Tibial nerve (tissue), 4 donors: ENCODE measurements at places on chromosomes 5 and 9. TPM values are rescaled to one million over a fixed set of nuclear protein-coding genes. Genes with fewer than 3 reads are reported as not detected.

GRCh38 chr5:155068616-155069100 is 55.1 kb downstream of the KIF4B start:
- DNase-seq, result no peak

GRCh38 chr5:12277504-12278192 is 373.4 kb upstream of the CTNND2 start:
- DNase-seq, result no peak

- no peak for DNase-seq
Measured at GRCh38 chr5:37665889-37666288, 174.0 kb downstream of the GDNF start.

- no peak for DNase-seq
Measured at GRCh38 chr5:168917947-168918600, 338.9 kb upstream of the PANK3 start.

DNA sequence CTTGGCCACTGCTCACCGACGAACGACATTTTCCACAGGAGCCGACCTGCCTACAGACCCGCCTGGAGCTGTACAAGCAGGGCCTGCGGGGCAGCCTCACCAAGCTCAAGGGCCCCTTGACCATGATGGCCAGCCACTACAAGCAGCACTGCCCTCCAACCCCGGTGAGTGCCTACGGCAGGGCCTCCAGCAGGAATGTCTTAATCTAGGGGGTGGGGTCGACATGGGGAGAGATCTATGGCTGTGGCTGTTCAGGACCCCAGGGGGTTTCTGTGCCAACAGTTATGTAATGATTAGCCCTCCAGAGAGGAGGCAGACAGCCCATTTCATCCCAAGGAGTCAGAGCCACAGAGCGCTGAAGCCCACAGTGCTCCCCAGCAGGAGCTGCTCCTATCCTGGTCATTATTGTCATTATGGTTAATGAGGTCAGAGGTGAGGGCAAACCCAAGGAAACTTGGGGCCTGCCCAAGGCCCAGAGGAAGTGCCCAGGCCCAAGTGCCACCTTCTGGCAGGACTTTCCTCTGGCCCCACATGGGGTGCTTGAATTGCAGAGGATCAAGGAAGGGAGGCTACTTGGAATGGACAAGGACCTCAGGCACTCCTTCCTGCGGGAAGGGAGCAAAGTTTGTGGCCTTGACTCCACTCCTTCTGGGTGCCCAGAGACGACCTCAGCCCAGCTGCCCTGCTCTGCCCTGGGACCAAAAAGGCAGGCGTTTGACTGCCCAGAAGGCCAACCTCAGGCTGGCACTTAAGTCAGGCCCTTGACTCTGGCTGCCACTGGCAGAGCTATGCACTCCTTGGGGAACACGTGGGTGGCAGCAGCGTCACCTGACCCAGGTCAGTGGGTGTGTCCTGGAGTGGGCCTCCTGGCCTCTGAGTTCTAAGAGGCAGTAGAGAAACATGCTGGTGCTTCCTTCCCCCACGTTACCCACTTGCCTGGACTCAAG is 1.5 kb downstream of the CSF2 start:
- DNase-seq, result no peak

DNA sequence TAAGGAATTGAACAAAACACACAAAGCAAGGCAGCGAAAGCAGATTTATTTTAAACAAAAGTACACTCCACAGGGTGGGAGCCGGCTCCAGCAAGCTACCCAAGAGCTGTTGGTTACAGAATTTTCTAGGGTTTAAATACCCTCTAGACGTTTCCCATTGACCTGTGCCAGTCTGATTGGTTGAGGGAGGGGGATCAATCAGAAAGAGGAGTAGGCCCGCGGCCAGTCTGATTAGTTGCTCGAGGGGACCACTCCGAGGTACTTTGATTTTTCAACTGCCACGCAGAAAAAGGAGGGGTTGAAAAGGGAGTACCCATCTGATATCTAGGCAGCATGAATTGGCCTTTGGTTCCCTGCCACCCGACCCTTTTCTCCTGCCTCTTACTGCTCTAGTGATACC is 998 bp downstream of the SRP19 start:
- no peak for DNase-seq

- no peak for DNase-seq
Measured at GRCh38 chr5:149024943-149025342, 37.9 kb downstream of the SH3TC2 start.

DNA sequence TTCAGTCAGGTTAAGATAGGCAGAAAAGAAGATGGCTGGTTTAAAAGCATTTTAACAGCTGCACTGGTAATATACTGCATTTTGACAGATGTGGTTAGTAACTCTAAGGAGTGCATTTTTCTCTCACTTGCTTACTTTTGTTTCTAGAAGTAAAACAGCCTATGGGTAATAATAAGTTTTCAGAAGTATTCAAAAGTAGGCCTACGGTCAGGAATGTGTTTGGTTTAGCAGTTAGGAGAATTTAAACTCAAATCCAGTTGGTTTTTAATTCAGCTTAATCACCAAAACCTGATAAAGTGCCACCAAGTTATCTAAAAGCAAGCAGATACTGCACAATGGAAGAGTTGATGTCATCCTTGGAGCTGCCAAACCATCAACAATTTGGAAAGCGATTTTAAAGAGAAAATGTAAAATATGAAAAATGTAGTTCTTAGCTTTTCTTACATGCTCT is 160.3 kb downstream of the ARSB start:
- no peak for DNase-seq

- DNase-seq, result no peak
Measured at GRCh38 chr9:124595743-124596142, 88.5 kb upstream of the NR5A1 start.

DNA sequence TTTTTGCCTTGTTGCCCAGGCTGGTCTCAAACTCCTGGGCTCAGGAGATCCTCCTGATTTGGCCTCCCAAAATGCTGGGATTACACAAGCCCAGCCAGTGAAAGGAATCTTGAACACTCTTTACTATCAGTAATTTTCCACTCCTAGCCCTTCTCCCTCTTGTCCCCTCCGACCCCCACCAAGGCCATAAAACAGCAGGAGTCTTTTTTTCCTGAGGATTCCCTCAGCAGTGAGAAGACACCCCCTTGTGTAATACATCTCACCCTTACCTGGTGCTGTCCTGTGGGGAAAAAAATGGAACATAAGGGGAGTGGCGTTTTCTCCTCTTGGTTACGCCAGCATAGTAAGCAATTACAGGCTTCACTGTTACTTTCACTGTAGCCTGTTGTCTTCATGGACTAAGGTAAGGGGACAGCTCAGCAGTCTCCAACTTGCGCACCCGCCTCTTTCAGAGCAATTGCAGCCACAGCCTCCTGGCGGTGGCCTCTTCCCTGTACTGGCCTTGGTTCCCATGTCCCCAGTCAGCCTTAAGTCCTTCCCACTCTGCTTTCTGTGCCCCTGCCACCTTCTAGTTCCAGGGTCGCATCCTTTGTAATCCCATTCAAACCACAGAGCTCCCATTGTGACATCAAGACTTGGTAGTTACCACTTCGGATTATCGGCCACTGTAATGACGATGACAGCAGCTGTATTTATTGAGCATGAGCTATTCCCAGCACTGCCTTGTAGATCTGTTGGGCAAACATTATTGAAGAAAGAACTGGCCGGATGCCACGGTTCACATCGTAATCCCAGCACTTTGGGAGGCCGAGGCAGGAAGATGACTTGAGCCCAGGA is 10.0 kb downstream of the NAIF1 start:
- DNase-seq, result no peak

DNA sequence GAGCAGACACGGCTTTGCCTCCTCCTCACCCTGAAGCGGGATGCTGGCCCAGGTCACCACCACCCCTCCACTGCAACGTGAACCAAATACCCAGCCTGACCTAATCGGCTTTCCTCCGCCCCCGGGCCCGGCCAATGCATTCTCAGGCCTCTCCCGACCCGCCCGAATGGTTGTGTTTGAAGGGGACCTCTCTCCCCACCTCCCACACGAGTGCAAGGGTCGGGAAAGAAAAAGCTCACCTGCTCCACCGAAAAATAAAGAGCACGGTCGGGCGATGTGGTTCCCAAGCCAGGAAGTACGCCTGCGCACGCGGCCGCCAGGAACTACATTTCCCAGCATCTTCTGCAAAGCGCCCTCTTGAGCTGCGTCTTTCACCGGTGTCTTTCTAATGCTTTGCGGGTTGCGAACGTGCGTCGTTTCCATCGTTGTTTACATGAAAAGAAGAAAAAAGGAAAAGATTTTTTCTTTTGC is at the start of gene ZNF883:
Gene ZNF883 (minus strand): TSS at position 282 of the 471 bp plus-strand sequence.
- no peak for DNase-seq

DNA sequence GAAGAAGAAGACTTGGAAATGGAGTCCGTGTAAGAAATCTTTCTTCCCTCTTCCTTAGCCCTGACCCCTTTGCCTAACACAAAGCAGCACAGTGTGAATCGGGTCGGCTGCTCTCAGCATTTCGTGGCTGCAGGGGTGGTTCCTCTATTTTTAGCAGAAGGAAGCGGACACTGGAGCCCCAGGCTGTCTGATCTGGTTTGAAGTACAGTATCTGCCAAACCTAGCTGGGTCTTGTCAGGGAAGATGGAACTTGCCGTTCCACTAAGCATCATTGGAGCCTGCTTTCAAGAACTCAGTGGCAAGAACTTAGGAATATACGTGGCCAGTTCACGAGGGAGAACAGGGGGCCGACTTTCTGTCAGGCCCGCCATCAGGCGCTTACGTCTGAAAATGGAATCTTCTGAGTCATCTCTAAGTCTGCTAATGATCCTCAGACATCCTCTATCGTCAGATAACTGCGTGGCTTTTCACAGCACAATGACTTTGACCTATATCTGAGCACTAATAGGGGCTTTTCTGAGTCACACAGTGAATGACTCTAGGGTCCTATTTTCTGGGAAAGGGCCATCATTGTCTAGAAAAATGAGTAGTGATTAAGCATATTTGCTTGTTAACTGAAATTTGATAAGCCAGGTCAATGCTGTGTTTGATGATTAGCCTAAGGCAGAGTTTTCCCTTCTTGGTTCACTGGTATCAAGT is 43.3 kb upstream of the NCS1 start:
- peak; percentile 45 for DNase-seq

DNA sequence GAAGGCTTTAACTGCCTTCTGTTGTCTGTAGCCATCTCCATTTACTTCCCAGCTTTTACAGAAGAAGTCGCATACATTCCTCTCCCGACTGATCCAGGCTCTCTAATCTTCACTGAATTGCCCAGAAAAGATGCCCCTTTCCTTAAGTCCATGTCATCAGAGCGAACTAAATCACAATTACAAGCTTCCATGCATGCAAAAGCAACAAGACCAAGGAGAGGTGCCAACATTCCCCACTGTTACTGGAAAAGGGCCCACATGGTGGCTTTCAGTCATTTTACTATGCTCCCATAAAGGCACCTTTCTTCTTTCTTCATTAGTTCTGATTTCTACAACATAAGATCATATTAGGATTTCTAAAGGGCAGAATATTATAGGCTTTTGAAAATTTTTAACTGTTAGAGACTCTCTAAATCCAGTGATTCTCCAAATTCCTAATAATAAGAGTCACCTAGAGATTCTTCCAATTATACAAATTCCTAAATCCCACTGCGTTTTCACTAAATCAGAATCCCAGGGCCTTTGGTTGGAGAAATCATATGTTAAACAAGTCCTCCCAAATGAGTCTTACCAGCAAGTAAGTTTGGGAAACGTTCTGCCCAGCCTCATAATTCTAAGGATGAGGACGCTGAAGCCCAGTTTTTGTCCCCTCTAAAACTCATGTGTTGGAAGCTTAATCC is 17.0 kb upstream of the ZFR start:
- no peak for DNase-seq

GRCh38 chr5:8580298-8580697 is 711.4 kb downstream of the MTRR start:
- no peak for DNase-seq

DNA sequence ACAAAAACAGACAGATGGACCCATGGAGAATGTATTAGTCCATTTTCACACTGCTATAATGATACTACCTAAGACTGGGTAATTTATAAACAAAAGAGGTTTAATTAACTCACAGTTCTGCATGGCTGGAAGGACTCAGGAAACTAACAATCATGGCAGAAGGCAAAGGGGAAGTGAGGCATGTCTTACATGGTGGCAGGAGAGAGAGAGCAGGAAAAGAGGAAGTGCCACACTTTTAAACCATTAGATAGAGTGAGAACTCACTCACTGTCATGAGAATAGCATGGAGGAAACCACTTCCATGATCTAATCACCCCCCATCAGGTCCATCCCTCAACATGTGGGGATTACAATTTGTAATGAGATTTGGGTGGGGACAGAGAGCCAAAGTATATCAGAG is 808.9 kb downstream of the CDH12 start:
- DNase-seq, result no peak

DNA sequence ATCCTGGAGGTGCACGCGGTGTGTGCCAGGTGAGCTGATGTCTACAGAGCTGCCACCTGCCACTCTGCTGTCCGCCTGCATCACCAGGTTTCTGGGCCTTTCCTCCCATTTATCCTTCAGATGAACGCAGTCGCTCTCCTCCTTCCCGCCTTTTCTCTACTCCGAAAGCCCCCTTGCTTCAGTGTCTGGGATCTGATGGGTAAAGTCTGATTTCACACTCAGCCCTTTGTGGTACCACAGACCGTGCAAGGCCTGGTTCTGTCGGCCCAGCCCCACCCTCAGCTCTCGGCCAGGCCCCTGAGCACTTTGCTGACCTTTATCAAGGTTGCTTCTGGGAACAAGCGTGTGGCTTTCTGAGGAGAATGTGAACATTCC is 32.5 kb downstream of the GLT6D1 start:
- no peak for DNase-seq

DNA sequence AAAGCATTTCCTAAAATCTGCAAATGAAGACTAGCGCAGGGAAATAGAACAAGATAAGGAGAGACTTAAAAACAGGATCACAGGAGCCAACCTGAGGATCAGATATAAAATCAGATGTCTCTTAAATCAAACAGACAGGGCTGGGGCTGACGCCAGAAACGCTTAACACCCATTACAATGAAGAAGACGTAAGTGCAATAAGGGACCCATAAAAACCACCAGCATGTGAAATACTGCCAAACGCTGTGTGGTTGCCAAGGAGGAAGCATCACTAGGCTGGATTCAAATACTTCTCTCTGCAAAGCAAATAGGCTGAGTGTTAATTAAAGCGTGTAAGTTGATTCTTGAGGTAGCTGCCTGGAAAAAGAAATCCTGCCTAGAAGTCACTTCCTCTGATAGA is 74.4 kb upstream of the ATP10B start:
- DNase-seq, result no peak

Gene PCDHGA11
- total RNA-seq, result 8.6 TPM

Gene BASP1
- total RNA-seq, result 49.8 TPM

Gene ISCA1
- total RNA-seq, result 21.2 TPM

Gene CD72
- not detected for total RNA-seq

Gene OTP
- not detected for total RNA-seq

Gene WDR41
- total RNA-seq, result 45.9 TPM

Gene DMRT2
- 3.1 TPM for total RNA-seq

Gene NR2F1-AS1
- 37.8 TPM for total RNA-seq

Gene OR13C3
- total RNA-seq, result not detected

Gene LIFR
- total RNA-seq, result 145 TPM
